NCI-H2081 treated with DMSO at 0.1 percent for 48 hours (cell line): ENCODE measurements at places on chromosomes 7 and 10.

- DNase-seq = no peak
These were observed 620.9 kb downstream of the ZWINT start for GRCh38 chr10:55740110-55740509.

DNA sequence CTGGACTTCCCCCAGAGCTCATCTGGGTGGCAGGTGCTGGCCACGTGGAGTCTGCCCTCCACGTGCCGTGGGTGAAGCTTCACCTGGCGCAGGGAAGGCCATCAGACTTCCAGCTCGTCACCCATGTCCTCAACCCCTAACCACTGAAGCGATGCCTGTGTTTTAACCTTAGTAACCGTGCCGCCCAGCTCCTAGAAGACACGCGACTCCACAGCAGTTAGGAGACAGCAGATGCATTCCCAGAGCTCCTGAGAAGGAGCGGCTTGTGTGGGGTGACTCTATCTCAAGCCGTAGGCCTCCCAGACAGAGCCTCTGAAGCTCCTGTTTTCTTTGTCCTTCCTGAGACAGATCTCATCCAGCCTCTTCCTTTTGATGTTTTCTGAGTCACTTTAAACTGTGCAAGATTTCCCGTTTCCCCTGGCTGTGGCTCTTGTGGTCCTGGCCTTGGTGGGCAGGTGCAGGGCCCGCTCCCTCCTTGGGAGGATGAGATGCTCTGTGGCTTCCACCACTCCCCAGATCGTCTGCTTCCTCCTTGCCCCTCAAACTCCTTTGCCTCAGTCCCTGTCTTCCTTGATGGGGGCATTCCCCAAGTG lies 41.4 kb upstream of the AP5Z1 start:
- DNase-seq = no peak

GRCh38 chr10:88389456-88389855 lies 193.7 kb downstream of the RNLS start:
- no peak for DNase-seq

DNA sequence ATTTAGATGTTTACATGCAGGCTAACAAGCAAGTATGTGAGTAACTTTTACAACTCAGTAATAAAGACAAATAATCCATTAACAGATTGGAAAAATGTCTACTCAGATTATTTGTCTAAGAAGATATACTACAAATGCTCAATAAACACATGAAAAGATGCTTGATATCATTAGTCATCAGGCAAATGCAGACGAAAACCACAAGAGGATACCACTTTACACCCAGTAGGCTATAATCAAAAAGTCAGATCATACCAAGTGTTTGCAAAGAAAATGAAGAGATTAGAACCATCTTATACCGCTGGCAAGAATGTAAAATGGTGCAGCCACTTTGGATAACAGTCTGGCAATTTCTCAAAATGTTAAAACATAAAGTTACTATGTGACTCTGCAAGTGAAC lies 84.1 kb downstream of the MALSU1 start:
- no peak for DNase-seq

DNA sequence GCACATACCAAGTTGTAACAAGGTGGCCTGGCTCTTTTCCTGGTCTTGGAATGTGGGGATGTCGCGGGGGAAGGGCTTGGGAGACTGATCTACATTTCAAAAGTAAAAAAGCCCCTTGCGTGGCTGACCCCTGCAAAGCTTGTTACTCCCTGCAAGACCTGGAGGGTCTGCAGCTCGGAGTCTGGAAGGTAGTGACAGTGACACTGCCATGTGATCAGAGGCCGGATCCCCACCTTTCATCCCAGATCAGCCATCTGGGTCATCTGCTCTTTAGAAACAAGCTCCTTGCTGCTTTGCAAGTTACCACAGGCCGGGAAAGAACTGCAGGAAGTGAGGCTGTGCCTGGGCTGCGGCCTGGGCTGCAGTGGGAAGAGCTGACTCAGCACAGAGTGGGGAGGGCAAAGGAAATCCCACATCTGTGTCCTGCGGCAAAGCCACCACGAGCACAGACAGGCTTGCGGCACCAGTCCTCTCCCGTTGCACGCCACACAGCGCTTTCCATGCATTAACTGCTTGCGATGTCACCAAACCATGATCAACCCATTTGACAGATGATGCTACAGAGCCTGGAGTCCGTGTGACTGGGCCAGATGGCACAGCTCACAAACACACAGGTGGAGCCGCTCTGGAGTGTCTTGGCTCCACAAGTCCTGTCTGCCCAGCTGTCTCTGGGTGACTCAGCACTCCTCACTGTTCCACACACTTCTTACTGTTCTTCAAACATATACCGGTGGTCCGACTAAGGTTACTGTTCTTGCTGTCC lies 97.7 kb downstream of the SH3PXD2A start:
- DNase-seq = no peak

DNA sequence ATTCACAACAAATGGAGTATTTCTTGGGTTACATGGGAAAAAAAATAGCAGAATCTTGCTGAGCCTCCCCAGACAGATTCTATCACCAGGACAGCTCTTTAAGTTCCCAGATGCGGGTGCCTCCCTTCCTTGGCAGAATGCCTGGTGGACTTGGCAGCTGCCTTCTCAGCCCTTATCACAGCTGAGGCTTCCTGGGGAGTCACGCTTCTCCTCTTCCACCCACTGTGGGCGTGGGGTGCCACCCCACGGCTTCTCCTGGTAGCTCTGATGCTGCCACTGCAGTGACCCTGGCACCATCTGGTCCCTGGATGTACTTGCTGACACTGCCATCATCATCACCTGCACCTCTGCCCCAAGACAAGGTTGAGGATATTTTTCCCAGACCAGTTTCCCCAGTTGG lies 16.2 kb upstream of the NME8 start:
- DNase-seq = peak; percentile 35

- no peak for DNase-seq
These were observed 302.1 kb downstream of the FZD1 start for GRCh38 chr7:91566402-91566732.

GRCh38 chr10:1300218-1300617 lies 244.0 kb downstream of the WDR37 start:
- no peak for DNase-seq

DNA sequence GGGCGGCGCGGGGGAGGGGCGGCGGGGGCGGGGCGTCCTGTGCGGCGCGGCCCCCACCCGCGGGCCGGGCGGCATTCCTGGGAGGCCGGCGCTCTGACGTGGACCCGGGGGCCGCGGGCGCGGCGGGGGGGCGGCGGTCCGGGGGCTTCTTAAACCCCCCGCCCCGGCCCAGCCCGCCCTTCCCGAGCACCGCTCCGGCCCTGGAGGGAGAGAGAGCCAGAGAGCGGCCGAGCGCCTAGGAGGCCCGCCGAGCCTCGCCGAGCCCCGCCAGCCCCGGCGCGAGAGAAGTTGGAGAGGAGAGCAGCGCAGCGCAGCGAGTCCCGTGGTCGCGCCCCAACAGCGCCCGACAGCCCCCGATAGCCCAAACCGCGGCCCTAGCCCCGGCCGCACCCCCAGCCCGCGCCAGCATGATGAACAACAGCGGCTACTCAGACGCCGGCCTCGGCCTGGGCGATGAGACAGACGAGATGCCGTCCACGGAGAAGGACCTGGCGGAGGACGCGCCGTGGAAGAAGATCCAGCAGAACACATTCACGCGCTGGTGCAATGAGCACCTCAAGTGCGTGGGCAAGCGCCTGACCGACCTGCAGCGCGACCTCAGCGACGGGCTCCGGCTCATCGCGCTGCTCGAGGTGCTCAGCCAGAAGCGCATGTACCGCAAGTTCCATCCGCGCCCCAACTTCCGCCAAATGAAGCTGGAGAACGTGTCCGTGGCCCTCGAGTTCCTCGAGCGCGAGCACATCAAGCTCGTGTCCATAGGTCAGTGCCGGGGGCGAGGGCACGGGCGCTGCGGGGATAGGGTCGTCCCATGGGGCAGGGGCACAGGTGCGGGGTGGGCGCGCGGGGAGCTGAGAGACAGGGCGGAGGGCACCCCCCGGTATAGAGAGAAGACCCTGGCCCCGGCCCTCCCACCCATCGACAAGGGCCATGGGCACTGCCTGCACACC lies at the start of gene FLNC:
Gene FLNC (plus strand): TSS at position 176 of the 947 bp plus-strand sequence. CDS start 232 bp downstream, at position 408.
- DNase-seq = no peak

GRCh38 chr10:70537398-70538194 lies 59.0 kb downstream of the PALD1 start:
- DNase-seq = peak; percentile 3

- no peak for DNase-seq
These were observed 32.4 kb downstream of the KMT2E start for GRCh38 chr7:105046414-105046813.

DNA sequence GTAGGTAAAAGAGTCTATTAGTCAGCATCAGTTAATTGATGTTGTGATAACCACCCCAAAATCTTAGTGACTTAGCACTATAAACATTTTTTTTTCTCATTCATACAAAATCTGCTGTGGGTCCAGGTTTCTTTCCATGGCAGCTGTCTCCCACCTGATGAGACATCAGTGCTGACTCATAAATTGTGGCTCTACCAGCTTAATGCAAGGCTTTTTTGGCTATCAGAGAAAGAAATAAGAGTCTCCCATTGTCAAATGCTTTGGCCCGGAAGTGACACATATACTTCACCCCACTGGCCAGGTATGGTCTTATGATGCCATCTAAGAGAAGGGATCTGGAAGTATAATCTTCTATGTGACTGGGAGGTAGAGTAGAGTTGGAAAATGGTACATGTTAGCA lies 14.5 kb downstream of the DNAJB9 start:
- no peak for DNase-seq

DNA sequence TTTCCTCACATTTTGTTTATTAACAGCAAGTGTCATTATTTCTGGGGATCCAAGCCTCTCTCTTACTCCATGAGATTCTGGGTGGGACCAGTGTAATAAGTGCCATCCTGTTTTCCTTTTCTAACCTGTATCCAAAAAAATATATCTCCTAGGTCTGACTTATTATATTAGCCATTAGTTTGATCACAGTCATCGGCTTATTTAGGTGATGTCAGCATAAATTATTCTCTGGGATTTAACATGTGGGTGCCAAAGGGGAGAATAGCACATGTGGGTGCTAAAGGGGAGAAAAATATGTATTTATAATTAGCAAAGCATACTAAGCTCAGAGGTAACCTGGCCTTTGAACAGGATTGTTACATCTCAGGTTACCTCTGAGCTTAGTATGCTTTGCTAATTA lies 293.8 kb upstream of the SEMA3D start:
- no peak for DNase-seq

GRCh38 chr7:134462337-134462925 lies 3.5 kb upstream of the AKR1B1 start:
- DNase-seq = no peak

DNA sequence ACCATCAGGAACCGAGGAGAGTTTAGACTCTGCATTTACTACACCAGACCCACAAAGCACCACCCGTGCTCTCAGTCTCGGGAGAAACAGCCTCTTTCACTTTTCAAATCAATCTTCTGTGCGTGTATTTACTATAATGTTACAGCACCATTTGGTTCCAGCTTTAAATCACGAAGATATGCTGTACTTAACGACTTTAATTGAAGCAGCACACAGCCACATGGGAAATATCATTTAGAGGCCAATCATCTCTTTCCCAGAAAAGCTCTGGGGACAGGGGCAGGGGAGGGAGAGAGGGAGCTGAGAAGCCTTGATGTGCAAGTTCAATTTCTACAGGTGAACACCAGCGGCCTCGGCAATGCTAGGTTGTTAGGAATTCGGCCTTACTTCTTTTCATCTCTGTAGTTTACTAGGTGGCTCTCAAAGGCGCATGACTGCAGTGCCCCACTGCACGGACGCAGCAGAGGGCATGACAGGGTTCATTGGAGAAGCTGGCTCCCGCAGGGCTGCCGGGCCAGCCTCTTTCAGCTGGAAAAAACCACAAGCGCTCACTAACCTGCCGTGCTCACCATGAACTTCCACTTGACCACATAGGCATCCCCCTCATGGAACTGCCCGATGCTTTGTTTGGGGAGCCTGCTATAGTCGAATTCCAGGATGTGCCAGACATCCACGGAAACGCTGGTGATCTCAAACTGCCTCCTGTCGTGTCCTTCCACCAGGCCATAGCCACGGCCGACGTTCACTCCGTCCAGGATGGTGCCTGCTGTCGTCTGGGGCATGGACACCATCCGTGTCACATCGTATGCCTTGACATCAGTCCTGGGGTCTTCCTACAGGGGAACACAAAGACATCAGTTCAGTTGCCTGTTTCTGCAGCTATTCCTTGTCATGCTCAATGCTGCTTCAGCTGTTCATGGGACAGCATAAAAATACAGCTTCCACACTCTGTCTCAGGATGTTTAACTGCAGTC lies 154.5 kb downstream of the SVIL start:
- no peak for DNase-seq

DNA sequence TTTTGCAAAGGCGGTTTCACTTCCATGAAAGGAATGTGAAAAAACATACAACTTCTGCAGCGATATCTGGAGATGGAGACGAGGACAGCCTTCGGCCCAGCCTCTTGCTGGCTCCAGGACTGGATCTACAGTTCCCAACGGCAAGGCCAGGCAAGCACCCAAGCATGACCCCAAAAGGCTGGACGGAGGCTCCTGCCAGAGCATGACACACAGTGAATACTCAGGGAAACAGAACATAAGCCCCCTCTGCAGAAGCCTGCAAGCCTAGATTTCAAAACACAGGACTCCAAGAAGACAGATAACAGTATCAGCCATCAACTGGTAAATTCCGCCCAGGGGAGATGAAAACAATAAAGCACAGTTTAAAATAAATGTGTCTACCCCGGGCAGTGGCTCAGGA lies 3.3 kb upstream of the LRRC27 start:
- DNase-seq = no peak

- no peak for DNase-seq
These were observed 63.1 kb downstream of the MTPAP start for GRCh38 chr10:30285970-30286369.

- DNase-seq = no peak
These were observed 230.6 kb upstream of the KIAA1217 start for GRCh38 chr10:23978317-23978716.

DNA sequence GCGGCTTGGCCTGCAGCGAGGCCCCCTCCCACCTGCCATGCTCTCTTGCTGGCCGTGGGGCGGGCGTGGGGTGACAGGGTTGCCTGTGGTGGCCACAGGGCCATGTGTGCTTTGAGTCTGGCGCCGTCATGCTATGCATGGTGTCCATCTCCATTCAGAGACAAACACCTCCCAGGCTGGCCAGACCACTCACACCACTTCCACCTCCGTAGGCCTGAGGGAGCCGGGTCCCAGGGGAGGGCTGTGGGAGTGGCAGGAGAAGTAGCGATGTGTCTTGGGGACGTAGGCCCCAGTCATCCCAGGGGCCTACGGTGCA lies 65.5 kb downstream of the DNAJB6 start:
- DNase-seq = no peak

DNA sequence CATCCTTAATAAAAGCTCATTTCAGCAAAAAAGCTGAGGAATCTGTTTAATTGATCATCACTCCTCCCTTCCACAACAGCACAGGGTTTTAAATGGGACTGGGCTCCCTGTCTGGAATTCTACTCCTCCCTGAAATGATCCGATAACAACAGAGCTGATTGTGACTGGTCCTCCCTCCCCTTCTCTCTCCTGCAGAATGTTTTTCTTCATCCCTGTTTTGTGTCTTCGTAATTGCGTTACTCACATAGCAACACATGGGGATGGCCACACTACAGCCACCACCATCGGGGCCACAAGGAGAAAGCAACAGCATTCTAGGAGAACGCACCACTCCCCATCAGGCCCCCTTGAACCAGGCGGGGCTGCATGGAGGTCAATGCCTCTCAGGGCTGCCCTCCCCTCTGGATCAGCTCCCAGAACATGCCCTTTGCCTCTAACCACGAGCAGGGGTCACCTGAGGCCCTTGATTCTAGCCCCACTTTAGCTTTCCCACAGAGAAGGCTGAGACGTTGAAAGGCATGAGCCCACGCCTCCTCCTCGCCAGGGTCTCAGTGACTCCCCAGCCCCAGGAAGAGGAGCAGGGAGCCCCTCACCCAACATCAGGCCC lies 152.6 kb downstream of the PLXNA4 start:
- no peak for DNase-seq
